ENCODE measurements at places on chromosomes 12 and 14.
A peak's percentile ranks its signal among the peaks of the same experiment; 100 is the strongest.

DNA sequence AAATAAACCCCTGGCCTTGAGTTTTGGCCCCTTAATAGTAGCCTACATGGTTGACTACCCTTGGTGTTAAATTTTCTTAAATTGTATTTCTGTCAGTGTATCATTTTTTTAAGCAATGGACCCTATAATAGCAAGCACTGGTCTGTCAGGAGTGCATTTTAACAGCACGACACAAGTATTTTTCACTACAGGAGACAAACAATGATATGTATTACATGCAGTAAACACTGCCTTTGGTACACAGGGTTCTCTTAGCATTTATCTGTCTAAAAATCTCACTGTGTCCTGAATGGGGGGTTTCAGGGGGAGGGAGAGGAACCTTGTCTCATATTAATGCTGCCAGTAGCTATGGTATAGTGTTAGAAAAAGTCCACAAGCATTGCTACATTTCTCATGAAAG lies 18.4 kb downstream of the LMO3 start:
- no peak for DNase-seq

DNA sequence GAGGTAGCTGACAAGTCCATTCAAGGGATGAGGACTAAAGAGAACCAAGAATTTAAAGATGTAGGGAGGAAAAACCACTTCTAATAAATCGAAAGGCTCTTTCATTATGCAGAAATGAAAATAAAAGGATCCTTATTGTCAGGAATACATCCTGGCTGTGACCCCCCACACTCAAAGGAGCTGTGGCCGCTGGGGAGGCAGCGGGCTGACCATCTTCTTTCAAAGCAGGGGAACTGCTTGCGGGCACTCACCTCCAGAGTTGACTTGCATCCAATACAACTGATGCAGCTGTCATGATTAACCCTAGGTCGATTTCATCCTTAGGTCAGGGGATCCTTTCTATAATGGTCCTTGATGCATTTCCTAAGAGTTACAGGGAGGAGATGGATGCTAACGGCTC lies 35.3 kb downstream of the TRAFD1 start:
- DNase-seq, result no peak

DNA sequence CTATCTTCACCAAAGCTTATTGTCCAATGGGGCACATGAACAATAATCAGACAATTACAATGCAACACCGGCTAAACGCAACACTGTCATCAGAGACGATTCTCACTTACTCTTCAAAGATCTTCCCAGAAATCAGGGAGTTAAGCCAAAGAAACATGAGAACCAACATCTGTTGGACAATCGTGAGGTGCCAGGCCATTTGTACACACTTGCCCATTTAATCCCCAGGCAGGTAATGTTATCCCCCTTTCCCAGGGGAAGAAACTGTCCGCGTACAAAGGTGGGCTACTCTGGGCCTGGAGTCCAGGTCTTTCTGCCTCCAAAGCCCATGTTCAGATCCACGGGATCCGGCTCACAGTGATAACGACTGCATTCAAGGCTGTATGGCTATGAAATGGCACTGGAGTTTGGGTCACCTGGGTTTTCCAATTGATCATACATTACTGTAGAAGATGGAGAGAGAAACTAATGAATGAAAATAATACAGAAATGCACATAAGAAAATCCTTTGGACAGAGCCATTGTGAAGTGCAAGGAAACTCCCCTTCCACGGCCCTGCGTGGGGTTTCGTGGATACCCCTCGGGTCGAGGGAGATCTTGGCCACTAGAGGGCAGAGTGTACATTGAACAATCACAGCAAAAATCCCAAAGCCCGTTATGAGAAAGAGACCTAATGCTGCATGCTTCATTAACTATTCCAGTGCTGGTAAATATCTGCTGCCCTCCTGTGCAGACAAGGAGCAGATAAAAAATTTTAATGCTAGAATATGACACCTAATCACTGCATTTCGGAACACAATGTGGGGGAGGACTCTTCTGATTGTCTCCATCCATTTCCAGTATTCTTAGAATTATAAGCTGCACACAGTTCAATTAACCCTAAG lies 111.4 kb downstream of the EGLN3 start:
- no peak for DNase-seq

DNA sequence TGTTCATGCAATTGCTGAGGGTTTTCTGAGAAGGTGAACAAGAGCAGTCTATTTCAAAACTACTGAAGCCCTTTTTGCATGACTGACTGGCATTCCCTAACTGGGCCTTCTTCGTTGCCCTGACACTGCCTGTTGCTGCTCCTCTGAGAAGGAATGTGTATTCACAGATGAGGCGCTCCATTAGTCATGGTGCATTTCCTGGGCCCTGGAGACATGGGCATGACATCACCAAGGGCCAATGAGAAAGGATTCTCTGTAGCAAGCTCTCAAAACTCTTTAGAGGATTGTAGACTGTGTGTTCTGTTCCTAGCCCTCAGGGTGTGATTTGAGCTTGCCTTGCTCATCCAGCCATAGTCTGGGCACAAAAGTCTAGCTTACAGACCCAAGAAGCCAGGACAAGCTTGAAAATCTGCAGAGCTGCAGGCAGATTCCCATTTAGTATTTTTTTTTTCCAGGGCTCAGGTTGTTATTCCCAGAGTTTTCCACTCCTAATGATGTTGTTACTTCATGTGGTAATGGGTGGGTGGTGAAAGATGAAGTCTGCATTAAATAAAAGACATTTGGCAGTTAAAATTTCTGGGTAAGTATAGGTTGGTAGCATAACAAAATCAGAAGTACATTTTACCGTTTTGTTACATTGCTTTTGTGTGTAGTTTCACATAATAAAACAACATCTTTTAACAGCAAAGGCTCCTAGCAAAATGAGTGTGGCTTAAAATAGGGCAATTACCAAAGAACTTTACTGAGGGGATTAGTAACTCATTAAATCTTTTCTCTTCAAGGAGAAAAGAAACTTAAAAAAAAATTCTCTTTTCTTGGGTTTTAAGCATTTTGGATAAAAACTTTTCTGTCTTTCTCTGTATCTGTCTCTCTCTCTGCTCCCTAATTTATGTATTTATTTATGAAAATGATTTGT lies 318.4 kb downstream of the RAD51B start:
- peak; percentile 15 for DNase-seq

DNA sequence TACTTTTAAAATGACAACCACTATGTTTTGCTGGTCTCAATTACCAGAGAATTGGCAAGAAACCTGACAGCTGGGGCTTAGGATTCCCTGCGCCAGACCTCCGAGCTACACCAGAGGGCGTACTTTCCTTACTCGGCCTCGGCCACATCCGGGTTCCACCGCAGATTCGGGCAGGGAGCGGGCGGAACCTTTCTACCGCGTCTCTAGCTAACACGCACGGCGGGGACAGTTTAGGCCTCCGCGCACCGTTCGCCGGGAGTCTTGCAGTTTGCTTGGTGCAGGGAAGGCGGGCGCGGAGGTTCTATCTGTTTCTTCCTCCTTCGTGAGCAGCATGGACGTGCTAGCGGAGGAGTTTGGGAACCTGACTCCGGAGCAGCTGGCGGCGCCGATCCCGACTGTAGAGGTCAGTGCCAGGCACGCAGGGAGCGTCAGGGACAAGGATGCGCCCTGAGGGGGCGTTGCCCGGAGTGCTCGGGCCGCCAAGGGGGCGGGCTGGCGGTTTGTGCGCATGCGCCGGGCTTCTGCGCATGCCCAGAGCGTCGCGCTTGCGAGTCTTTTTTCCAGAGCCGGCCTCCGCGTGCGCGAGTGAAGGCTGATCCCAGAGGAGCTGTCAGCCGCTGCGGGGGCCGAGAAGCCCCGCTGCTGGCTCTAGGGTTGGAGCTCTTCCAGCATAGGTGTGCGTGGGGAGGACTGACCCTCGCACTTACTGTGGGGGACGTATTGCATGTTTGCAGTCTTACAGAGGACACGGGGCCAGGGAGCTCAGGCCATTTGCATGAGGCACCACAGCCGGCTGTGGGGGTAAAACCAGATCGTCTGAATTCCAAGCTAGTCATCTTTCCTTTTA lies at the start of gene POLR3B:
POLR3B (plus strand) TSS at position 200 of the 847 bp plus-strand sequence; CDS start at position 332, 132 bp downstream.
- DNase-seq, result peak; percentile 90

DNA sequence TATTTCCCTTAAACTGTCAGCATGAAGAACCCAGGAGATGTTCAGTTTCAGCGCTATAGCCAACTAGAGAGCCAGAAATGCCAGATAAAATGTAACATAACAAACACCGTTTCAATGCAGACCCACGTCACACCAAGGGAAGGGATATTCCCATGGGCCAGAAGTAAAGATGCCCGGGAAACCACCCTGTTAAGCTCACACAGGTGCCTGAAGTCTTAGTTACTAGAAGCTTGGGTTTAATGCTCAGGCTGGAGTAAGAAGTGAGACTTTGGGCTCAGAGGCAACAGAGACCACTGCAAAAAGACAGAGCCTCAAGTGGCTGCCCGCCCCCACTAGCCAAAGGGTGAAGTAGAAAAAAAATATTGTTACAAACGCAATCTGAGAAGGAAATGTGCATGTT lies 52.3 kb downstream of the SYNE3 start:
- no peak for DNase-seq

- DNase-seq, result peak; percentile 33
Measured at GRCh38 chr14:69260861-69261564, 1.1 kb downstream of the GALNT16 start.

DNA sequence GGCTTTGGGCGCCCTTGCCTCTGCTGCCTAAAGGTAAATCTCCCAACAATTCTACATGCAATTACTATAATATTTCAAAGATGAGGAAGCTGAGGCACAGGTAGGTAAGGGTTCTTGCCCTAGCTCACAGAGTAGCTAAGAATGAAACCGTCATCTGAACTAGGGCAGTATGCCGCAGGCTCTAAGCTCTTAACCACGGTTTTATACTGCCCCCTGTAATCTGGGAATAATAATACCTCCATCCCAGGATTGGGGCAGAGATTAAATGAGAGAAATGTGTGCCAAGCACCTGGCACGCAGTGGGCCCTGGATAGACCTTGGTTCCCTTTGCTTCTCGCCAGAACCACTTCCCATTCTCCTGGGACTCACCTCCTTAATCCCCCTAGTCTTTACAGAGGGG lies 1.5 kb upstream of the HRK start:
- DNase-seq, result no peak

- no peak for DNase-seq
Measured at GRCh38 chr14:92986254-92987147, 63.6 kb downstream of the CHGA start.

DNA sequence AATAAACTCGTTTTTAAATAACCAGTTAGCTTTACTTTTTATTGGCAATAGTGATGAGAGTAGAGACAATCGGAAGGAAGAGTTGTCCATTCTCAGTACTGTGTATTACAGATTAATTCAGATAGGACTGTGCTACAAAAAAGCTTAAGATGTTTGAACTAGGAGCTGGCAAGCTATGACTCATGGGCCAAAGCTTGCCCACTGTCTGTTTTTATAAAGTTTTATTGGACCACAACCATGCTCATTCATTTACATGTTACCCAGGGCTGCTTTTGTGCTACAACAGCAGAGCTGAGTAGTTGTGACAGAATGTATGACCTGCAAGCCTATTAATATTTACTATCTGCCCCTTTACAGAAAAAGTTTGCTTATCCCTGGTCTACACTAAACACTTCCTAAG lies 19.4 kb downstream of the GNS start:
- no peak for DNase-seq

- no peak for DNase-seq
Measured at GRCh38 chr14:61253064-61253738, 27.9 kb downstream of the TMEM30B start.

DNA sequence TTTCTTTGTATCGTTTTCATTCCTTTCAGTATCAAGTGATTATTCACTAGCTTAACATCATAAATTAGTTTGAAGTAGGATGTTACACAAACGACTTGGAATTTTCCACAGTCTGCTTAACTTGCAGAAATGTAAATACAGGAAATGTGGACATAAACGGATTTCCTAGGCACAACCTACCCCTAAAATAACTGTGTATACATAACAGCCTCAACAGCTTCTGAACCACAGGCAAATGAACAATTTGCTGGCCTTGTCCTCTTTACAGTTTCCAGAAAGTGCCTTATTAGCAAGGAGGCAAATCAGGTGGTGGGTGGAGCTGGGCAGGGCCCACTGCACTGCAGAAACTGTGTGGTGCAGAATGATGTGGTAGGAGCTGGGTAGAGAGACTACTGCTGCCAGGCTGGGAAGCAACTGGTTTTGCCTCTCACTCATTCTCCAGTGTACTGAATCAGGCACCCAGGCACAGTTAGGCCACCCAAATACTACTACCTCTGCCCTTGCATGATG lies 14.1 kb downstream of the DRAM1 start:
- DNase-seq, result peak; percentile 10

DNA sequence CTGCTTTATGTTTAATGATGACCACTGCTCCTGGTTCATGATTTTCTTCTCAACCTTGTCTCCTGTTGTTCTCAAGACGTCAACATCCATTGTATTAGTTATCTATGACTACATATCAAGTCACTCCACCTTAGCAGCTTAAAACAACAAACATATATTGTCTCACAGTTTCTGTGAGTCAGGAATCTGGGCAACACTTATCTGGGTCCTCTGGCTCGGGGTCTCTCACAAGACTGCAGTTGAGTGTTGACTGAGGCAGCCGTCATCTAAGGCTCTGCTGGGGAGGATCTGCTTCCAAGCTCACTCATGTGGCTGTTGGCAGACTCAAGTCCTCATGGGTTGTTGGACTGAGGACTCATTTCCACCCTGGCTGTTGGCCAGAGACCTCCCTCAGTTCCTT lies 27.3 kb upstream of the FRS2 start:
- DNase-seq, result no peak

DNA sequence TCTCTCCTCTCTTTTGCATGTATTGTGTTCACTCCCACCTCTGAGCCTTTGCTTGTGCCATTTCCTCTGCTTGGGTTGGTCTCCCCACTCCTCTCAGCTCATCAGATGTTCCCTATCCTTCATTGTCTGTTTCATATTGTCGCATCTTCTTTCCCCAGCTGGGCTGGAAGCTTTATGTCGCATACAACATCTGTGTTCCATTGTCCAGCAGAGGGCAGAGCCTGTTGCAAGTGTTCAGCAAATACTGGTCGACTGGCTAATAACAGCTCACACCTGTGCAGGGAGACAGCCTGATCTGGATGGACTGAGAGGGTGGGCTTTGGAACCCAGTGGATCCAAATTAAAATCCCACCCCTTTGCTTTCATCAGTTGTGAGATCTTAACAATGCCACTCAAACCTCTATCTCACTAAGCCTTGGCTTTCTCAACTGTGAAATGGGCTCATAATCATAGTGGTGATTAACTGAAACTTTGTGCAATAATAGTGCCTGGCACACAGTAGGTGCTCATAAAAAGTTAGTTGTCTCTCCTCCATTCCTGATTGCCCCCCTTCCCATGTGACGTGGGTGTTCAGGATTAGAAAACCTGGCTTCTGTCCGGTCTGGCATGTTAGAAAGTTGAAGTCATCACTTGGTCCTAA lies 75.8 kb downstream of the RIN3 start:
- peak; percentile 52 for DNase-seq

GRCh38 chr12:25935355-25936144 lies 22.9 kb upstream of the RASSF8 start:
- DNase-seq, result no peak

DNA sequence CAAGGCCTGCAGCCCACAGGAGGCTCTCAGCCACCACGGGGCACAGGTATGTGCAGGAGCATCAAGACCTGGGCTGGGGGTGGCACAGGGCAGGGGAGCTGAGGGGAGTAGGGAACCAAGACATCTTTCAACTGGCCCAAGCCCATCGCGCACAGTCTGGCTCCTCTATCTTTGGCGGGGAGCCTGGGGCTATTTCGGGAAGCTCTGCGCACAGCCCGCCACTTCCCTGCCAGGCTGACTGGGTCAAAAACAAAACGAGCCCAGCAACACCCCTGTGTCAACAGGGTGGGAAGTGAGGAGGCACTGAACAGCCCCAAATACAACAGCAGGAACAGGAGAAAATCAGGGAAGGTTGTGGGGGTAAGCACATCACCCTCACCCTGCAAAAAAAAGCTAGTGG lies 83.9 kb downstream of the ARL6IP4 start:
- DNase-seq, result no peak

Data from CD4-positive, CD25-positive, alpha-beta regulatory T cell (primary cell).